ENCODE measurements at places on chromosomes 11 and 22.

- peak; percentile 85 for DNase-seq
Measured at GRCh38 chr11:86193297-86194095, 51.1 kb upstream of the EED start.

DNA sequence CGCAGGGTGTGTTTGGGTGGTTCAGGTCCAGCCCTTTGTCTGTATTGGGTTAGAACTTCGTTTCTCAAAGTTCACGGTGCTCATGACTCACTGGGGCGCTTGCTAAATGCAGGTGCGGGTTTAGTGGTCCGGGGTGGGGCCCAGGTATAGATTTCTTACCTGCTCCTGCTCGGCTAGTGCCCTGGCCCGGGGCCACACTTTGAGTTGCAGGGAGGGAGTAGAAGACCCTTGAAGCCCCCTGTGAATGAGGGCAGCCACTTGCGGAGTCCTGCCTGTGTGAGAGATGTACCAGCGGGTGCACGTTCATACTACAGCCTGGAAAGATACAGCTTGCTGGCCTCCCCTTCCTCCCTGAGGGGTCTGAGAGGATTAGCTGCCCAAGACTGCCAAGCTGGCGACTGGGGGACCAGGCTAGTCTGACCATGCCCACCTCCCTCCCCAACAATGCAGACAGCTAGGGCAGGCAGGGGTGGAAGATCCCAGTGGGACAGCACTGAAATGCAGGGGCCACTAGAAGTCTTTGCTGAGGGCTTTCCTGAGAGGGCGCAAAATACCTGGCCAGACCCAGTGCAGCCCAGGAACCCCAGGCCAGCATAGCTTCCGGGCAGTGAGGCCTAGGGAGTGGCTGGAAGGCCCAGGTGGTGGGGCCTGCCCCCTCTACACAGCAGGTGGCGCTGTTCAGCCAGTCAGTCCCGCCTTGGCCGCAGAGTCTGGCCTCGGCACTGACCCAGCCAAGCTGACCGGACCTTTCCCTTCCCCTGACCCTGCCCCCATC lies 5.1 kb upstream of the MYRF start:
- DNase-seq: peak; percentile 82

GRCh38 chr22:39567135-39567946 lies 3.2 kb upstream of the CACNA1I start:
- no peak for DNase-seq

GRCh38 chr22:20112623-20113511 lies 3.0 kb upstream of the RANBP1 start:
- no peak for DNase-seq

DNA sequence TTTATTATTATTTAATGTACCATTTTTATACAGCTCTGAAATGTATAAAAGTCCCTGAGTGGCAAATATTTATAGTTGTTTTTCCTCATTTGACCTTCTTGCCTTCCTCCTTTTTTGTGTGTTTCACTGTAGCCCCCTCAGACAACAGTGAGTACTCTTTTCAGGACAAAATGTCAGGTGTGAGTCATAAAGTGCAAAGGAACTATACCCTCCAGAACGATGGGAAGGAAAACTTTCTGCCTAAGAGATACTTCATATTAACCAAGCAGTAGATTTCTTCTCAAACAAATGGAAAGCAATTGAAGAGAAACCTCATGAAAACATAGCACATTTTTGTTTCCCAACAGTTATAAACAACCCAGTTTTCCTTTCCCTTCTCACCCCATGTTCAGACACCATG lies 16.1 kb upstream of the MS4A7 start:
- no peak for DNase-seq

DNA sequence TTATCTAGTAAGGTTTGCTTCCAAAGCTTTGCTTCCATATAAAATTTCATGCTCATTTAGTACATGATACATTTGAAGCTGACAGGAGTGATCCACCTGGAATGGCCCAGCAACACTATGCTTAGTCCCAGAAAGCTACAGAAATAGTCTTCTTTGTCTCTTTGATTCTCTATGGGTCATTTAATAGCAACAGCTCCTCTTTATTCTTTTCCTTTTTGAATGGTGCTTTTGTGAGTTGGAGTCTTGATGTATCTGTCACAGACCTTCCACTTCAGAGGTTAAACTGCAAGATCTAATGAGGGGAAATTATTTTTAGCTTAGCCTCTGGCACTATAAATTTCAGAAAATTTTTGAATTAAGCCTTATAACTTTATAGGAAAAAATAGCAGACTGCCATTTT lies 509.5 kb downstream of the KCNA4 start:
- no peak for DNase-seq

- DNase-seq: no peak
Measured at GRCh38 chr11:27089746-27090145, 49.1 kb downstream of the BBOX1 start.

GRCh38 chr11:126578426-126578825 lies 222.9 kb downstream of the ST3GAL4 start:
- no peak for DNase-seq

GRCh38 chr11:81010631-81011030 lies 1569.8 kb upstream of the TENM4 start:
- no peak for DNase-seq

DNA sequence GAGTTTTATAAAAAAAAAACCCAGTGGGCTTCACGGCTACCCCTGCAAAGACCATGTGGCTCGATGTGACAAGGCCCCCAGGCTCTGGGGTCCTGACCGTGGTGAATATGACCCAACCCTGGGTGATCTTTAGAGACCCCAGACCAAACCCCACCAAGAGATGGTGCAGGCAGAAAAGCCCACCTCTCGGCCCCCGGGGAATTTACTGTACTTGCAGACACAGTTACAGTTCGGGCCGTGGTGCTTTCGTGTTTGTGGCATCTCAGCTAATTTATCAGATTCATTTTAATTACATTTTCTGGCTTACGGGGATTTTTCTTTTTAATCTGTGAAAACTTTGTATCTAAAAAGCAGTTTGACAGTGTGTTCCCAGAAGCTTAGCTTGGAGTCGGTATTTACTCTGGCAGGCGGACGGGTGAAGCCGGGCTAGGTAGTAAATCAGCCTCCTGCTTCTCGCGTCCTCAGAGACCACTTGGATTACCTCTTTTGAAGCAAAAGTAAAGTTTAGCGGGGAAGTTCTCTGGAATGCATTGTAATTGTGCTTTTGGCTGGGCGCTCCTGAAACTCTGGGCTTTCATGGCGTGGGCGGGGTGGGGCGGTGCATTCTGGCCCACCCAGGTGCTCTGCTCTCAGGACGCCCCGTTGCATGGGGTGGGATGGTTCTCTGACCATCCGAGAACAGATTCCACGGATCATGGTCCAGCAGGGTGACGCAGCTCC lies 25.3 kb downstream of the ANO1 start:
- no peak for DNase-seq

- DNase-seq: no peak
Measured at GRCh38 chr11:116935089-116935488, 97.7 kb upstream of the APOA1 start.

DNA sequence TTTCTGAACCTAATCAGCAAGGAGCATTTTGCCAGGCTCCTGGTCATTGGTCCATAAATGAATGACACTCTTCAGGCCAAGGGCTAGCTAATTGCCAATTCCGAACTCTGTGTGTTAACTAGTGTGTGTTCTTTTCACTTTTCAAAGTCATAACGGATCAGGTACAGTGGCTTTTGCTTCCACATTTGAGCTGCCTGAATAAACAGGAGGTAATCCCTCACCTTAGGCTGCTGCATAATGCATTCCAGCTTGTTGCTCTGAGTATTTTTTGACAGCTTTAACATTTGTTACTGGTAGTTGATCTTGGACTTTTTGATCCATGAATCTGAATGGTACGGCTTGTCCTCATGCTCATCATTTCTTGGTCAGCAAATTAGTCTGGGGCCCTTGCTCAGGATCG lies 485.1 kb downstream of the CNTN5 start:
- no peak for DNase-seq

DNA sequence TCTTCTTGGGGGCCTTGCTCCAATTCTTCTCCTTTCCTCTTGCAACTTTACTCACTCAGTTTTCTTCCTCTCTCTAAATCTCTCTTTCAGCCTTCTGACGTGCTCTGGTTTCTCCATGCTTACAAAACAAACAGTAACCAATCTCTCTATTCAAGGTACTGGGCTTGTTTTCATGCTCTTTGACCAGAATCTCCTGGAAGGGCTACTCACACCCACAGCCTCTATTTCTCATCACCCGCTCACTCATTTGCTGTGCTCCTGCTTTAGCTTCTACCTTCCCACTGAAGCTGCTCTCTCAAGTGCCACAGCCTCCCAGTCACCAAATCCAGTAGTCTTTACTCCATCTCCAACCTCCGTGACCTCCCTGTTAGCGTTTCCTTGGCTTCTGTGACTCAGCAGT lies 60.4 kb downstream of the SERGEF start:
- DNase-seq: no peak

GRCh38 chr11:1554981-1555712 lies 16.9 kb downstream of the DUSP8 start:
- no peak for DNase-seq

DNA sequence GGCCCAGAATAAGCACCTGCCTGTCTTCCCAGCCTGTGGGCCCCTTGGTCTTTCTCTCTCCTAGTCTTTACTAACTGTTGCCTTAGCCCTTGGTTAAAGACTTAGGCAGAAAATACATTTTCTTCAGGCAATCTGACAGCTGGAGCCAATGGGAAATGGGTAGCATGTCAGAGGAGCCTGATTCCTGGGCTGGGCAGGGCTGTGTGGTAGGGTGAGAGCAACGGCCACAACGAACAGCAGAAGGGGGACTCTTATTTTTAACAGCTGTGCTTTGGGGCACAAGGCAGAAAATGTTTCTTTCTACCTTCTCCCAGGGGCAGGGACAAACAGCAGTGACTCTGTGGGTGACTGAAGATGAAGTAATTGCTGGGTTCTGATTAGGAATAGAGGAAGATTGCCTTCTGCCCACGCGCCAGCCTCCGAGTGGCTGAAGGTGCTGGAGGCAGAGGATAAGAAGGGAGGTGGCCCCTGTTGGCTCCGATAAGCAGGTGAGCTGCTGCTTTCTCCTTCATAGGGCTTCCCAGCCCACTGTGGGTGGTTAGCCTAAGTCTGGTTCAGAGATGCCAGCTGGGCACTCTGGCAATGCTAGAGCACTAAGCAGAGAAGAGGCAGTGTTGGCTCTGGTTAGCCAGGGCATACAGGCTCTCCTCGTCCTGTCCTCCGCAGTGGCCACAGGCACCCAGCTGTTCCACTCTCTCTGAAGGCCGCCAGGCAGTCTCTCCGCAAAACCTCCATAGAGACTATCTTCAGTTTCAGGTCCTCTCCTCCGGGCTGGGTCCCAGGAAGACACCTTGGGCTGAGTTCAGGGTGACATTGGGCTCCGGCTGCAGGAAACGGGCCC lies 1.5 kb downstream of the YPEL4 start:
- DNase-seq: no peak

- DNase-seq: no peak
Measured at GRCh38 chr11:17703951-17704350, 15.4 kb upstream of the MYOD1 start.

DNA sequence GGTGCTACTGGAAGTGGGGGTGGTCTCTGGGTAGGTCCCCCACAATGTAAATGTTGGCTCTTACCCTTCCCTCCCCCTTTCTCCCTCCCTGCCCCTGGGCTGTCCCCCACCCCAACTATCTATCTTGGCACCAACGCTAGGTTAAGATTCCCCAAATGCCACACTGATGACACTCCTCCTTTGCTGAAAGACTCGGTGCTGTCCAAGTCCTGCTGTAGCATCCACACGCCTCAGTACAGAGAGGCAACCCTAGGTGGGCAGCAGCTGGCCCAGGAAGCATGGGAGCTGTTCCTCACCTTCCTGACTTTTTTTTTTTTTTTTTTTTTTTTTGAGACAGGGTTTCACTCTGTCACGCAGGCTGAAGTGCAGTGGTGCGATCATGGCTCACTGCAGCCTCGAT lies 3.4 kb upstream of the KCTD17 start:
- no peak for DNase-seq

- DNase-seq: peak; percentile 55
Measured at GRCh38 chr11:15969281-15969680, 387.1 kb downstream of the SOX6 start.

GRCh38 chr11:70351646-70352045 lies 46.7 kb upstream of the CTTN start:
- DNase-seq: no peak

- peak; percentile 74 for DNase-seq
Measured at GRCh38 chr11:134360050-134360835, 28.5 kb downstream of the GLB1L2 start.

DNA sequence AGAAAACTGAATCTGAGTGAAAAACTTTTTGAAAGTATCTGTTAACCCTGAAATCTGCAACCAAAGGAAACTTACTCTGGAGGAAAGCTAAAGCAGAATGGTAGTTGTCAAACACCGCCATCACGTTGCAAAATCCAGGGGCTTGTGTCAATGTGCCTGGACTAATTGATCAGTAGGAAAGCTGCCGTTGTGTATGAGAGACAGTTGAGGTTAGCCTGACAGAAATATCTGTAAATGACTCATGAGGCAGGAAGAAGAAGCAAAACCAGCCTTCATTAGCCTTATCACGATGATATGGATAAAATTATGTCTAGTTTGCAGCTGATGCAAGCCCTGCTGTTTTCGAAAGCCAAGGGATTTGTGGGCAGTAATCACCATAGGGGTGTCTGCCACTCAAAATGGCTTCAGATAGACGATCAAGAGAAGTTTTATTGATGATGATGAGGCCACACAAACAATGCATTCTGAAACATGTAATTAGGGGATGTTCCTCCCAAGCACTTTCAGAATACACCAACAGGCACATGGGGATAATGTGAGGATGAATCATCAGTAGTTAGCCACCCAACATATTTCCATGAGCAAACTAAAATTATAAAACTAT lies 8.9 kb downstream of the SCGB1A1 start:
- no peak for DNase-seq

DNA sequence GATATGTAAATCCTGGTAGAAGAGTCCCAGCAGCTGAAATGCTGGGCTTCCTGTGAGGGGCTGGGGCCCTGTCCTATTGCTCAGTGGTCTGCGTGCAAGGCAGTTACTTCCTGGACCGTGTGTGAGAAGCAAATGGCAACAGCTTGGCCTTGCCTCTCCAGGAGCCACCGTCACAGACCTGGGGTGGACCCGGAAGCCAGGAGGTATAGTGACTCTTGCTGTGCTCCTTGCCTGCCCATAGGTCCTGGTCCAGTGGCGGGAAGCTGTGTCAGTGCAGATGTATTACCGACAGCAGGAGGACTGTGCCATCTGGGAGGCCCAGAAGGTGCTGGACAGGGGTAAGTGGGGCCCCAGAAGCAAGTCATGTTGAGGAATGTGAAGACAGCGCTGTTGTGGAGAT lies 54.3 kb downstream of the PISD start:
- no peak for DNase-seq

GRCh38 chr11:62804310-62805075 lies 747 bp downstream of the NXF1 start:
- no peak for DNase-seq

DNA sequence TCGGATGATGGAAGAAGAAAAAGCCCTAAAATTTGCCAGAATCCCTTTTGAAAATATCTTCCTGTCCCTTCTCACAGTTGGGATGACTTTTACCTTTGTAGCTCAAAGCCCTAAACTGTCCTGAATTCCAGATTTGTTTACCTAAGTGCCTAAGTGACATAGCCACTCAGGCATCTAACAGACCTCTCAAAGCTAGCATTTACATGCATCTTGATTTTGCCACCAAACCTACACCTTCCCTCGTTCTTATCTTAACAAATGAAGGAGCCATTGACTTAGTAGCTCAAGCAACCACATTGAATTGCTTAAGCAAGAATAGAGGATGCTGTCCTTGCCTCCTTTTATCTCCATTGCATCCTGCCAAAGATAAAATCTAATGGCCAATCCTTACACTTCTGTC lies 198.4 kb upstream of the NTM start:
- no peak for DNase-seq

All from putamen (tissue), 1 donor.